ENCODE measurements at places on chromosomes 3 and 15. TPM values are rescaled to one million over a fixed set of nuclear protein-coding genes. Genes with fewer than 3 reads are reported as not detected.

The BTBD1 gene
- 71.0 TPM for polyA plus RNA-seq

The LIPH gene
- polyA plus RNA-seq, result 0.93 TPM

The WDR72 gene
- 82.4 TPM for polyA plus RNA-seq

The CAND2 gene
- polyA plus RNA-seq, result 7.5 TPM

The CEP152 gene
- 14.6 TPM for polyA plus RNA-seq

The DUOX1 gene
- 7.8 TPM for polyA plus RNA-seq

The TIMMDC1 gene
- 109 TPM for polyA plus RNA-seq

The CPNE9 gene
- not detected for polyA plus RNA-seq

The IL17RB gene
- polyA plus RNA-seq, result 16.7 TPM

The SPATA16 gene
- polyA plus RNA-seq, result not detected

The BBX gene
- polyA plus RNA-seq, result 70.1 TPM

The GPR160 gene
- polyA plus RNA-seq, result 26.2 TPM

The ROBO1 gene
- polyA plus RNA-seq, result 130 TPM

The CCDC174 gene
- 36.8 TPM for polyA plus RNA-seq

The SAMD7 gene
- polyA plus RNA-seq, result not detected

The CACNA2D3 gene
- polyA plus RNA-seq, result 1.6 TPM

The WDR93 gene
- polyA plus RNA-seq, result 3.7 TPM

The CTDSPL2 gene
- polyA plus RNA-seq, result 79.7 TPM

The IL17RC gene
- polyA plus RNA-seq, result 38.3 TPM

The VEPH1 gene
- 56.0 TPM for polyA plus RNA-seq

The C3orf85 gene
- polyA plus RNA-seq, result 17.9 TPM

DNA sequence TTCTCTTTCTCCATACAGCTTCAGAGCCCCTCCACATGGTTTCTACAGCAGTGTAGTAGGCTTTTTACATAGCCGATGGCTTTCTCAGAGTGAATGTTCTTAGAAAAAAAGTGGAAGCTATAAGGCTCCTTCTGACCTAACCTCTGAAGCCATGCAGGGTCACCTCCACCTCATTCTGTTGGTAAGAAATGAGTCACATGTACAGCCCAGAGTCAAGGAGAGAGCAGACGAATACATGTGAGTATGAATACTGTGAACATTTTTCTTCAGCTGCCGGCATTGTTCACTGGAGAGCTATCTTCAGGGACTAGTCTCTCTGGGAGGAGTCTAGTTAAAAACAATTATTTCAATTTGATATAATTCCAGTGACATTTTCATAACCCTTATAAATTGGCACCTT, 68.2 kb upstream of the THRB start:
- DNase-seq, result no peak

DNA sequence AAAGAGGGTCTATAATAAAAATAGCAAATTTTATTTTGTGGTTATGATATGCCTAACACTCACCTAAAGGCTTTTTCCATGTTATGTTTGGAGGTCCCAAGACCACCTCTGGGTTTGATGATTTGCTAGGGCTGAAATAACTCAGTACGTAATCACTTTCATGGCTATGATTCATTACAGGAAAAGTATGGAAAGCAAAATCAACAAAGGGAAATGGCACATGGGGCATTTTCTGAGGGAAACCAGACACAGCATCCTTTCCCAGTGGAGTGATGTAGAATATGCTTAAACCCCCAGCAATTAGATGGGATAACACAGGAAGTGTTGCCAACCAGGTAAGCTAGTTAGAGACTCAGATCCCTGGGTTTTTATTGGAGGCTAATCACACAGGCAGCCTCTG, 701.6 kb upstream of the CBLB start:
- DNase-seq, result no peak

DNA sequence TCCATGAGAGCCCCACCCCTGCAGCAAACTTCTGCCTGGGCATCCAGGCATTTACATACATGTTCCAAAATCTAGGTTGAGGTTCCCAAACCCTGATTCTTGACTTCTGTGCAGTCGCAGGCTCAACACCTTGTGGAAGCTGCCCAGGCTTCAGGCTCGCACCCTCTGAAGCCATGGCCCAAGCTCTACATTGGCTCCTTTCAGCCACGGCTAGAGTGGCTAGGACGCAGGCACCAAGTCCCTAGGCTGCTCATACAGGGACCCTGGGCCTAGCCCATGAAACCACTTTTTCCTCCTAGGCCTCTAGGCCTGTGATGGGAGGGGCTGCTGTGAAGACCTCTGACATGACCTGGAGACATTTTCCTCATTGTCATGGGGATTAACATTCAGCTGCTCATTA, 172.8 kb upstream of the SATB1 start:
- DNase-seq, result no peak

- no peak for DNase-seq
Observed at GRCh38 chr3:117790235-117790987, 1080.8 kb downstream of the TUSC7 start.

GRCh38 chr3:29168696-29169095, 112.2 kb upstream of the RBMS3 start:
- no peak for DNase-seq

GRCh38 chr3:132268956-132269355, 48.3 kb upstream of the ACP3 start:
- DNase-seq, result no peak

DNA sequence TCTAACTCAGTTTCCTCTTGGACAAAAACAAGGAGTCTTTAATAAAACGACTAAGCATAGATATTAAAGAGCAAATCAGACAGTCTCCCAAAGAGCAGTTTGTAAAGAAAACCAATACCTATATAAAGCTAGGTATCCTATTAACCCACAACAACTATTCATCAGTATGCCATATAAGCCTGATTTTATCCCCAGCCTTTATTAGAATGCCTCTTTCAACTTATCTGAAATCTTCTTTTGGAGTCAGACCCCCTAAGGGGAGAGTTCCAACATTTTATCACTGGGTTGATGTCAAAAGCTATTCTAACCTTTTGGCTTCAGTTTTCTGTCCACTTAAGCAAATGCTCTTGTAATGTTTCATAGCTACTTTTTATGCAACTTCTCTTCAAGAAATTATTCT, 17.8 kb downstream of the MAP2K5 start:
- no peak for DNase-seq

GRCh38 chr15:33822479-33822878, 145.8 kb upstream of the CHRM5 start:
- no peak for DNase-seq

- peak; percentile 81 for DNase-seq
Observed at GRCh38 chr3:151146071-151146730, 56.8 kb downstream of the GPR171 start.

DNA sequence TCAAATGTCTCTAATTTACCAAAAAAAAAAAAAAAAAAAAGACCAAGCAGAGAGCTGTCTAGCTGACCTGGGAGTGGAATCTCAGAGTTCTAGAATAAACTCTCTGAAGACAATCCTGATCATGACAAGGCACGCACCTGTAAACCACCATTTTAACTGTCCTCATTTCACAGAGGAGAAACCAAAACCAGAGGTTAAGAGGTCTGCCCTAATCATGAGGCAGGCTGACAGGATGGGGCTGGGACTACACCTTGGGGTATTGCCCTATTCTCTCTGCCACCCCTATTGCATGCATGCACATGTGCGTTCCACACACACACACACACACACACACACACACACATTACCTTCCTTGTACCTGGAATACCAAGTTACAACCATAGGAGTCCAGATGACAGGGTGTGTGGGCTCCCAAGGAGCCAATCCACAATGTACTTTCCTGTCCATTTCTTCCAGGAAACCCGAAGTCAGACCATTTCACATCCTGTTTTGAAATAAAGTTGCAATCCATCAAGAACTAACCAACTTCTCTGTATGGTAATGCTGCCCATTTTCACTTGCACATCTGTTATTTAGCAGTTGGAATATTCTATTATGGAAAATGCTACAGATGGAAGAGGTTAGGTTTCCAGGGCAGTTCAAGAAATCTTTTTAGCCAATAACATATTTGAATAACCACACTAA, 34.6 kb downstream of the HSPBAP1 start:
- DNase-seq, result no peak

GRCh38 chr3:161637559-161637958, 141.0 kb downstream of the OTOL1 start:
- no peak for DNase-seq

GRCh38 chr3:144816323-144816722, 844.7 kb downstream of the DIPK2A start:
- DNase-seq, result no peak

DNA sequence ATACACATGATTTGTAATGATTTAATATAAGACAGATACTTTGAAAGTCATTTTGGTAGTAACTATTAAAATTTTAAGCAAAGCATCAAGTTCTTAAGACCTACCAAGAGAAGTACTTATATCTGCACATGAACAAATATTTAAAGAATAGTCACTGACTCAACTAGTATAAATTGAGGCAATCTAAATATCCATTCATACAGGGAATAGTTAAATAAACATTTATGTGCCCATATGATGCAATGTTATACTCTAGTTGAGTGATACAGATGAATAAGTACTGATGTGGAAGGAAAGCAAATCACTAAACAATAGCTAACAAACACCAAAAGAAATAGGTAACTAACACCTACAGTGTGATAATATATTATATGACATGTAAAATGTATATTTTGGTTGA, 527.7 kb downstream of the EPHA3 start:
- no peak for DNase-seq

GRCh38 chr3:149307435-149307783, 26.0 kb downstream of the TM4SF18 start:
- no peak for DNase-seq

DNA sequence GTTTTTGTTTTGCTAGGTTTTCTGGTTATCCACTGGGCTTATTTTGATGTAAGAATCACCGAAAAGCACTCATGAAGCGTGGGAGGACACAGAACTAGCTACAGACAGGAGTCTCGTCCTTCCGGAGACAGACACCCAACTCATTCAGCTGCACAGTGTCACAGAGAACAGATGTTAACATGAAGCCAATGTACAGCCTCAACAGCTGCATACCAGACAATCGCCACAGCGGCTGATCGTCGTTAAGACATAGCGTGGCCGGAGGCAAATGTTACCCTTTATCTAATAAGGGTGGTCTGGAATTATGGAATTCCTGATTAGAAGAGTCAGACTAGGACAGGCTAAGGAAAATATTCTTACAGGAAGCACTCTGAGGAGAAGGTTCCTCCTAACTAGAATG, 1.1 kb upstream of the PYGO1 start:
- DNase-seq, result peak; percentile 27

GRCh38 chr3:195863121-195864061, 45.0 kb downstream of the TNK2 start:
- peak; percentile 68 for DNase-seq

GRCh38 chr15:49462232-49462844, 39.3 kb downstream of the FGF7 start:
- DNase-seq, result no peak

- peak; percentile 2 for DNase-seq
Observed at GRCh38 chr3:26989037-26989436, 366.5 kb downstream of the LRRC3B start.

- DNase-seq, result no peak
Observed at GRCh38 chr3:127220497-127220896, 27.6 kb downstream of the PRR23E start.

DNA sequence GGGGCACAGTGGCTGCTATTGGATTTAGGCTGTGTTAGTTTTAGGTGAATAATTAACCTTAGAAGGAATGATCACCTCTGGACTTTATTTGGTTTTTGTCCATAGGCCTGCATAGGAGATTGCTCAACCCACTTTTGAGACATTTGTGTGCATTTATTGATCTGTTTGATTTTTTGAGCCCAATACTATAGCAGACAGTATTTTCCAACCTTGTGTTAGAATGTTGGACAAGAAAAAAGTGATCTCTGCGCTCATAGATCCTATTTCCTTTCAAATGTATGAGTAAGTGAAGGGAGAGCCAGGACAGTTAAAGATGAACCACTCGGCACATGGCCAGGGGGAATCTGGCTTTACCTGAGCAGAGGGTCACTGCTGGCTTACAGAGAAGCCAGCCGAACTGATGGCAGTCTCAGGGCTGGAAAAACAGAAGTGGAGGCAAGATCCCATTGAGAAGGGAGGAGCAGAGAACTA, 8.8 kb upstream of the TOPBP1 start:
- DNase-seq, result no peak

DNA sequence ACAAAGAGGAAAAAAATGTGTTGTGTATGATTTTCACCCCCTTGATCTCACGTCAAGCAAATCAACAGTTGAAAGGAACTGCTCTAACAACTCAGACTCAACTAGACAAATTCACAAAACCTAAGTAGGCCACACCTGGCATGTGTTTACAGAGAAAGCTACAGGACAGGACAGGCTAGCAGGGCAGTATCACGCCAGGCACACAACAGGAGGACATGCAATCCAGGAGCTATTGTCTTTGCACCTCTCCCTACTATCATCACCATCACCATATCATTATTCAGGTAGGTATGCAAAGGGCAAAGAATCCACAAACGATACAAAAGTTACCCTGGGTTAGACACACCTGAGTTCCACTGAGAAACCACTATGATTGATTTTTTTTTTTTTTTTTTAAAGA, 86.4 kb downstream of the TBL1XR1 start:
- no peak for DNase-seq

GRCh38 chr3:136780741-136781140, 28.6 kb upstream of the STAG1 start:
- DNase-seq, result no peak
